ENCODE measurements at places on chromosomes 11 and 22.

GRCh38 chr11:70671083-70671482, 272.8 kb downstream of the CTTN start:
- DNase-seq: no peak

DNA sequence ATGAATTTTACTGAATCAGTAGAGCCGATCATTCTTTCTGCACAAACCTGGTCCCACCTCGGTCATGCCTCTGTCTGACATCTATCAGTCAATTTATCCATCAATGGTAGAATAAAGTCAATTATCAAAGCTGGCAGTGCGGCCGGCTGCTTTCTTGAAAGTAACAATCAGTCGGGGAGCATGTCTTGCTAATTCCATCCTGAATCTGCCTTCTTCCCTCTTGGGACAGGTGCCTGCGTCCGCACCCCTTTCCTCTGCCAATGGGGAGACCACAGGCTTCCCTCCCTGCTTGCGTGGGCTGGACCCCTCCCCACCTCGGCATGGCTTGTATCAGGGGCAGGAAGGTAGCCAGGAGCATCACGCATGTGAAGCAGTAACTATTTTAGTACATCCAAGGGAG, 962.9 kb downstream of the BRD1 start:
- DNase-seq: no peak

GRCh38 chr11:96237766-96238266, 105.2 kb downstream of the MAML2 start:
- no peak for DNase-seq

- DNase-seq: peak; percentile 21
These were observed 2.9 kb downstream of the KLHL35 start for GRCh38 chr11:75429902-75430713.

DNA sequence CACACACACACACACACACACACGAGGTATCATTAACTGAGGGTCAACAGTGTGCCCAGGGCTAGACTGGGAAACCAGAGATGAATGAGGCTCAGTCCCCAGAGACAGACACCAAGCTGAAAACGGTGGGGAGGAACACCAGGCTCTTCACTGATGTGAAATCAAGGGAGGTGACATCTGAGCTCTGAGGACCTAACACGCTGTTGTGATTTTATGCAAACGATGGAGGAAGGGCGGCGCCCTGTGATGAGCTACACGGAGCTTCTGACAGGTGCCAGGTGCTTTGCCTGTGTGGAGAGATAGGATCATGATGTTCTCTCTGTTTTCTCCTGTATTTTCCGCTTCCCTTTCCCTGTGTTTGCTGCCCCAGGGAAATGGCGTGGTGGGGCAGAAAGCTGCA, 6.5 kb upstream of the CYB5R3 start:
- DNase-seq: no peak

DNA sequence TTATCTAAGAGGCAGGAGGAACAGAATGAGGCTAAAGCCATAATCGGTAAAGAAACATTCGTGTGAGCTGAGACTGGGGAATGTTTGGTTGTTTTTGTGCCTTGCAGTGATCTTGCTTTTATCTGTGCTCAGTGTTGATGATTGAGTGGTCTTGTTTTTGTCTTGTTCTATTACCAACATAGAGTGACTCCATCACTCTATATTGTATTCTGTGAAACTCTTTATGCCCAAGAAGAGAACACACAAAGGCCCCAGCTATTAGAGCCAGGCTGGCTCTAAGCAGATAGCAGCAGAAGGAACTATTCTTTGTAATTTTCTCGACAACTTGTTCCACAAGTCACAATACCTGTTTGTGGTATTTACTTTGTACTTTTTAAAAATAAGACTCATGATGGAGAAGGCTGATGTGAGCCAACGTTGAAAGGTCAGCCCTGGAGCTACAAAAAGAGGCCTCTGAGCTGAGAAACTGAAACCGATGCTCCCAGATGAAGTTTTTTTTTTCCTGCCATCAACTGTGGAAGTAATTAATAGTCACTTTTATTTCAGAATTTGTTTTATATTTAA, 68.4 kb downstream of the LARGE1 start:
- no peak for DNase-seq

DNA sequence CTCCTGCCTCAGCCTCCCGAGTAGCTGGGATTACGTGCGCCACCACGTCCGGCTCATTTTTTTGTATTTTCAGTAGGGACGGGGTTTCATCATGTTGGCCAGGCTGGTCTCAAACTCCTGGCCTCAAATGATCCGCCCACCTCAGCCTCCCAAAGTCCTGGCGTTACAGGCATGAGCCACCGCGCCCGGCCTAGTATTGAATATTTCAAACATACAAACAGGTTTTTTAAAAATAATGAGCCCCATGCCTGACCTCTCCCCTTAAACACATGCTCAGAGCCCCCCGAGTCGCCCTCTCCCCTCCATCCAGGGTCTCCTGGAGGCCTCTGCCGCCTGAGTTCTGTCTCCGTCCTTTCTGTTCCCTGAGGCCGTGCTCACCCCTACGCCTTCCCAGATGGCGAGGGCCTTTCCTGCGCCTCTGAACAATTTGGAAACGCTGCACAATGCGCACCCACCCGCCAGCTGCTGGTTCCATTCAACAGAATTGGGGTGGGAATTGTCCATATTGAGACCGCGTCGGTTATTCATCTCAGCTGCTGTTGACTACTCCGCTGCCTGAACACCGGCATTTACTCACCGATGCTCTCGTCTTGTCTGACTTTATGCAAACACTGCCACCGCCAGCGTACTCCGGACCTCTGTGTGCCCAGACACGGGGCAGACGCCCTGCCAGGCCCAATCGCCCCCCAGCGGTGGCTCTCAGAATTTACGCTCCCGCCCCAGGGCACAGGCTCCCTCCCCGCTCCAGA, 13.6 kb upstream of the RNH1 start:
- DNase-seq: no peak

DNA sequence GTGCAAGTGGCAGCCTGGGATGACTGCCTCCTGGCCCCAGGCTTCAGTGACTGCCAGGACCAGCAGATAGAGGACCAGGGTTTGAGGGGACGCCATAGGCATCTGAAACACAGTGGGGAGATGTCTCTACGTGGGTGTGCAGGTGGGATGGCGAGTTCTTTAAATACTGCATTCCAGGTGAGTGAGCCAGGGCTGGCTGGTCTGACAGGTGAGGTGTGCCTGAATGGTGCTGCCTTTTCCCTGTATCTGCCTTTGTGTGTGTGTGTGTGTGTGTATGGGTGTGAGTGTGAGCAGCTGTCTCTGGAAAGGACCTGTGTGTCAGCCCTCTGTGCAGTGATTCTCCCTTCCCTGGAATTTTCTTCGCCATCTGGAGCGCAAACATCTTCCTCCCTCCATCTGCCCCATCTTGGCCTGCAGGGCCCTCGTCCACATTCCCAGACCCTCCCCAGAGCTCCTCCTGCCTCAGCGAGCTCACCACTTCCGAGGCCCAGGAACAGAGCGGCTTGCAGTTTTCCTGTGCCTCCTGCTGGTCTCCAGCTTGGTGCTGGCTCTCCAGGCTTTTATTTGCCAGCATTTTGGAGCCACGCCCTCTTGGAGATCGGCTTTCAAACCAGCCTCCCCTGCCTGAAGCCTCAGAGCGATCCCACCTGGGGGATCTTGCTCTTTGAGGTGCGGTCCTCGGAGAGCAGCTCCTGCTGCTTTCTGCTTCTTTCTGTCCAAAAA, at the start of gene GPHA2:
Gene GPHA2, minus strand, starts transcription at position 535 of the 723 bp plus-strand sequence. Its CDS starts 433 bp downstream, at position 102.
- no peak for DNase-seq

DNA sequence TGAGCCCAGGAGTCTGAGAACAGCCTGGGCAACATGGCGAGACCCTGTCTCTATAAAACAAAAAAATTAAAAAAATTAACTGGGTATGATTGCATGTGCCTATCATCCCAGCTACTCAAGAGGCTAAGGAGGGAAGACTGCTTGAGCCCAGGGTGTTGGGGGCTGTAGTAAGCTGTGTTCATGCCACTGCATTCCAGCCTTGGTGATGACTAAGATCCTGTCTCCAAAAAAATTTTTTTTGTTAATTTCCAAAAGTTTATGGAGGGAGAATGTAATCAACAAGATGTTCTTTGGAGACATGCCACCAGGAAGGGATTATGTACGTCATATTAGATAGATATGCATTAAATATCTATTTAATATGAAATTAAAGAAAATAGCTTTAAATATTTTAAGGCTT, 267.5 kb downstream of the SBF2 start:
- no peak for DNase-seq
